Mesothelial cell of epicardium (in vitro differentiated cells): ENCODE measurements at places on chromosomes 1 and 21. TPM values are rescaled to one million over a fixed set of nuclear protein-coding genes. Genes with fewer than 3 reads are reported as not detected.

- no peak for DNase-seq
- H3K4me1 ChIP-seq, result peaks cover 3% of the 10 kb centered on the region
- H3K27ac ChIP-seq, result no peak overlapping the region
- peaks cover 4% of the 10 kb centered on the region for H3K27me3 ChIP-seq
These were observed 341.8 kb downstream of the ZNF326 start for GRCh38 chr1:90336552-90337324.

- no peak for DNase-seq
- peaks cover 3% of the 10 kb centered on the region for H3K4me1 ChIP-seq
These were observed 46.6 kb downstream of the SLC30A7 start for GRCh38 chr1:100942304-100943046.

DNA sequence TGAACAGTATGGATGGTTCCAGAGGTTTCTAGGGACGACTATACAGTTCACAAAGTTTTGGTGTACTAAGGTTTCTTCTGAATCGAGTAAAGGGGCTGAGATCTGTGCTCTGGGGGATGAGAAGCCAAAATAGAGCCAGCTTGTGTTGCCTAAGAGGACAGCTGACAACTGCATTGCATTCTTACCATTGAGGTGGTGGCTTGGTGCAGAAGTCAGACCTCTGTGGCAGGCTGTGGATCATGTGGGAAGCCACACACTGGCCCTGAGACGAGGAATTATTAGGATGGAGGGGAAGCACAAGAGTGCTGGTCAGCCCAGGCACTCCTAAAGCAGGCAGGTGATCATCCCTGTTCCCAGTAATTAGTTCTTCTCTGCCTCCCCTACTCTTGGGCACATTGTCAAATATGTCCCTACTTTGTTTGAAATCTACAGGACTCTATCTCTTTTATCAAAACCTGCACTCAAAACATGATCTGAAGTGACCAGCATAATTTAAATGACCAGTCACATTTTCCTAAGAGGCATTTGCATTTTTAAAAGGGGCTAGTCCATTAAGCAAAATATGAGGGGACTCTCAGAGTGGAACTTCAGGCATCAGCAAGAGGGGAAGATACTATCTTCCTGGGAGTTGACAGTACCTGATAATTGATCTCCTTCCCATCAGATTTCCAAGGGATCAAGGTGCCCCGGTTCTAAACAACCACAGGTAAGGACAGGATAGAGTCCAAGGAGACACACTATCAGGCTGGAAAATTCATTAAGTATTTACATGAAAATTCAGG, at the start of gene FCRLB:
Gene FCRLB (plus strand): TSS at position 589 of the 782 bp plus-strand sequence. CDS start 1,129 bp downstream, outside the sequence.
- DNase-seq, result no peak
- H3K36me3 ChIP-seq, result no peaks in the 10 kb centered on the region
- peaks cover 10% of the 10 kb centered on the region for H3K4me1 ChIP-seq
- H3K27ac ChIP-seq, result no peak within 1 kb of the TSS

The KRTAP7-1 gene
- not detected in 3 replicates for total RNA-seq

The PLA2G2C gene
- total RNA-seq, result 0.24 to 0.50 TPM (median 0.40 TPM) in 3 replicates
